ENCODE measurements at places on chromosomes 16 and 17. TPM values are rescaled to one million over a fixed set of nuclear protein-coding genes. Genes with fewer than 3 reads are reported as not detected.

CEP295NL gene
- 5.6 TPM for total RNA-seq

DNA sequence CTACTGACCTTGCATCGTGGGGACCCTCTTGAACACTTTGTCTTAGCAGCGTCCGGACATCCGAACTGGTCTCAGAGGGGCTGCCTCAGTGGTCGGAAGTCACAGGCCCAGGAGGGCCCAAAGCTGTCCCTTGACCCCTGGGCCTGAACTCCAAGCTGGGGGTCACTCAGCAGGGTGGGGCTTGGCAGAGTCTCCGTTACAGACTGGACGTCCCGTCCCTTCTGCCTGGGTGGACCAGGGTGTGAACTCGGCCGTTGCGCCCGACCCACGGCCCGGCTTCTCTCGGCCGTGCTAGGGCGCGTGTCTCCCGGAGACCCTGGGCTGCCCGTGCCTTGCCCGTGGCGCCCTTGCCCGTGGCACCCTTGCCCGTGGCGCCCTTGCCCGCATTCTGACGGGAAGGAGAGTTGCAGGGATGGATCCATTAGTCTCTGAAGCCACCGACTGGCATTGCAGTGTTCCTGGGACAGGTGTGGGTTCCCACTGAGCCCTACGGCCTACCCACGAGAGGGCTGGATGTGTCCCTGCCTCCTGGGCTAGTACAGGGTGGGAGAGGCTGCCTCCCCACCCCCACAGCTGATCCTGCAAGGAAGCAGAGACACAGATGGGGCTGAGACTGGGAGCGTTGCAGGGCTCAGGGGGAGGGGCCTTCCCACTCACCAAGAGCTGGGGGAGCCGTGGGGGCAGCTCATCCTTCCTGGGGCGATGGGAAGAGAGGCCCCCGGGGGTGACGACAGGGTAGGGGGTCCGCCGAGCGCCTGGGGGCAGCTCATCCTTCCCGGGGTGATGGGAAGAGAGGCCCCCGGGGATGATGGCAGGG lies 4.9 kb downstream of the CACNA1H start:
- no peak for DNase-seq

- DNase-seq, result no peak
Measured at GRCh38 chr16:58057121-58057520, 31.6 kb downstream of the MMP15 start.

DNA sequence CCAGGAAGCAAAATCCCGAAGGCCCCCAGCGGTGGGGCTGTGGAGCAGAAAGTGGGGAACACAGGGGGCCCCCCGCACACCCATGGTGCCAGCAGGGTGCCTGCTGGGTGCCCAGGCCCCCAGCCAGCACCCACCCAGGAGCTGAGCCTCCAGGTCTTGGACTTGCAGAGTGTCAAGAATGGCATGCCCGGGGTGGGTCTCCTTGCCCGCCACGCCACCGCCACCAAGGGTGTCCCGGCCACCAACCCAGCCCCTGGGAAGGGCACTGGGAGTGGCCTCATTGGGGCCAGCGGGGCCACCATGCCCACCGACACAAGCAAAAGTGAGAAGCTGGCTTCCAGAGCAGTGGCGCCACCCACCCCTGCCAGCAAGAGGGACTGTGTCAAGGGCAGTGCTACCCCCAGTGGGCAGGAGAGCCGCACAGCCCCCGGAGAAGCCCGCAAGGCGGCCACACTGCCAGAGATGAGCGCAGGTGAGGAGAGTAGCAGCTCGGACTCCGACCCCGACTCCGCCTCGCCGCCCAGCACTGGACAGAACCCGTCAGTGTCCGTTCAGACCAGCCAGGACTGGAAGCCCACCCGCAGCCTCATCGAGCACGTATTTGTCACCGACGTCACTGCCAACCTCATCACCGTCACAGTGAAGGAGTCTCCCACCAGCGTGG lies 6.5 kb downstream of the CBX2 start:
- no peak for DNase-seq

CHST6 gene
- total RNA-seq, result under 0.01 TPM

CDH1 gene
- total RNA-seq, result not detected

GRCh38 chr16:23182206-23182678 lies 303 bp upstream of the SCNN1G start:
- DNase-seq, result peak; percentile 41

DNA sequence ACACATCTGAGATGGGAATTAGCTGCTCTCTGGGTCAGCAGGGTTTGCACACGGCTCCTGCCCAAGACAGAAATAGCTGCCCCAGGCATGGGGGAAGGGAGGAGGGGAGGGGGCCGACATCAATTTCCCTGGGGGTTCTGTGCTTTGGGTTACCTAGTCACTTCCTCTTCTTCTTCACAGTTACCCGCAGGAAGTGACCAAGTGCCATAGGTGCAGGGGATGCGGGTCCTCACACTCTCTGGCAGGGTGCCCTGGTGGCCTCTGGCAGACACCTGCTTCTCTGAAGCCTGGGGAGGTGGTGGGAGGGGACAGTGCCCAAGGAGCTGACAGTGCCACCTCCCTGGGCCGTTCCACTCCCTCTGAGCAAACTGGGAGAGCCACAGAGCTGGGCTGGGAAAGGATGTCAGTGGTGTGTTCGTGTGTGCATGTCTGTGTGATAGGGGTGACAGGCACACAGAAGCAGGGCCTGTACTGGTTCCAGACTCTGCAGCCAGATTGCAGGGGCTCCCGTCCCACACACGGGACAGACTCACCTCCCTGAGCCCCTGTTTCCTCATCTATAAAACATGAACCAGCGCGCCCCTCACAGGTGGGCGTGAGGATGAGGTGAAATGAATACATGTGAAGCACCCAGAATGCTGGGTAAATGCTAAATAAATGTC lies 18.2 kb downstream of the SCN4A start:
- no peak for DNase-seq

TNS4 gene
- total RNA-seq, result not detected

GRCh38 chr17:1758807-1759206 lies 3.1 kb upstream of the SERPINF1 start:
- DNase-seq, result no peak
